ENCODE measurements at places on chromosomes 4 and X.

- peak; percentile 37 for DNase-seq
Measured at GRCh38 chr4:36310793-36311192, 29.4 kb downstream of the DTHD1 start.

- DNase-seq = no peak
Measured at GRCh38 chr4:186765138-186765537, 41.5 kb upstream of the FAT1 start.

GRCh38 chr4:74757136-74757535 lies 37.2 kb downstream of the BTC start:
- DNase-seq = no peak

- DNase-seq = no peak
Measured at GRCh38 chrX:41688156-41688555, 617 bp upstream of the GPR34 start.

DNA sequence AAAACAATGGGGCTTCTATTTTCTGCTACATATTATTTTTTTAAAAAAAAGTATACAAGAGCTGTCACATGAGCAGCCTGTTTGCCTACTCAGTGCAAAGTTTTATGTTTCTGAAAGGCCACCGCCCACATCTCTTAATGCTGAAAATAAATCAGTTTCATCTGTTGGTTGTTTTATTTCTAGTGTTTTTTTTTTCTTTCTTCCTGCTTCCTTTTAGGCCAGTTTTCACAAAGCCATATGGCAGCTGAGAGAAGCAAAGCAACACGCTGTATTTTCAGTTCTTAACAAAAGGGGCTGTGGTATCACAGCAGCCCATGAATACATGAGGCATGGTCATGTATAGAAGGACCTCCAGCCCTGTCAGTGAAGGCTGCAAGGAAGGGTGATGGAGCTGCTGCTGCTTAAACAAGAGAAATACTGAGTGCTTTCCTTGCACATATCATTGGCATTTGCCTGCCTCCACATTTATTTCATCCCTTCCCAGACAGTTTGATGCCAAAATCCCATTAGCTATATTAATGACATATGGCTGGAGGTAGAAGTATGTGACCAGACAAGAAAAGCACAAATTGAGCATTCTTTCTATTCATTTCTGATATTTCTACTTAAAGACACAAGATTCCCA lies 172.5 kb downstream of the PCDH18 start:
- DNase-seq = no peak

DNA sequence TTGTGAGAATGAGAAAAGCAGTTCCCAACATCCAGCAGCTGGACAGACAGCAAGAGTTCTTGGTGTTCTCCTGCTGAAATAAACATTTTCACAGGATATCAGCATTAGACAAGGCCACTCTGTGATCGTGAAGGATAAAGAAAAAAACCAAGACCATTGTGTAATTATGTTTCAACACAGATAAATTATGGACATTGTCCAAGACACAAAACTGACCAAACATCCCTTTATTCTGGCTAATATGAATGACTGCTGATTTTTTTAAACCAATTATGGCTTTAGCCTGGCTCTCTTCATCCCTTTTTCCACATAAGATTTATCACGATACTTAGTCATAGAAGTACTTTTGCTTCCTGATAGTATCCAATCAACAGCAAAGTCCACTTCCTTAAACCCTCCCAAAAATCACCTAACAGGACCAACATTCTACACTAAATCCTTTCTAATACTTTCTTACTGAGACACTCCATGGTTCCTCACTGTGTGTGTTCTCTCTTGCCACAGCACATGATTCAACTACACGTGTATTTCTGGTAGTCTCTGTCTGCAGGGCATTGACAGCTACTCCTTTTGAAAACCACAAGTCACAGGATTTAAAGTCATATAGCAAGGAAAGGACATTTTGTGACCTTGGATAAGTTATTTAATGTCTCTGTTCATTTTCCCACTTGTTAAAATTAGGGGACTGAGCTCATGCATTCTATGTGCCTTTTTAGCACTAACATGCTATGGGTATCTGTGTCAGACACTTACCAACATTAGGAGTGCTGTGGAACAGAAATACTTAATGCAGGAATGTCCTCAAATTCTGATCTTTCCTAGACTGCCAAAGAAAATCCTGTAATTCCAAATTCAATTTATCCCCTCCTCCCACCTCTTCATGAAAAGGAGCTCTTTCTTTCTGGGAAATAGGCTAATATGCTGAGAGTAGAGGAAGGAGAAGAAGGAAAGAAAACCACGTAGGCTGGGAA lies 137.2 kb upstream of the PGRMC2 start:
- no peak for DNase-seq

GRCh38 chr4:143654571-143654970 lies 45.9 kb downstream of the FREM3 start:
- DNase-seq = no peak

Measured in activated CD4-positive, alpha-beta T cell treated with anti-CD3 and anti-CD28 coated beads, Interleukin-2, Interleukin-6, amounts not matched to agents 100 ng/mL and 50 ng/mL, durations not matched to agents 16 hours and 8 hours (primary cell).